GM10248 (cell line): ENCODE measurements at places on chromosomes 3 and 15.
A peak's percentile ranks its signal among the peaks of the same experiment; 100 is the strongest.

DNA sequence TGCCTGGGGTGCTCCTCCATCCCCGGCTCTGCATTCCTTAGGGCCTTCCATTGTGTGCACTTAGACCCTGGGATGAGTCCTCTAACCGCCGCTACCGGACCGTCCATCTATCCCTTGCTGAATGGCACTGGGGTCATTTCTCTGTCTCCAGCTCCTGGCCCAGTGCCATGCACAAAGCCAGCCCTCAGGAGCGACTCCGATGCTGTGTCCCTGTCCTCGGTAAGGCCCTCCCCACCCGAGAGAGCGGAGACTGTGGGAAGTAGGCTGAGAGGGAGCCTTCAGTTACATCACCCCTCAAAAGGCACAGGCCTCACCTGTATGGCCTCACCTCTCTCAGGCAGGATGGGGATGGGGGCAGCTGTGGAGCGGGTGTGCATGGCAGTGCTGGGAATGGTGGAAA is 33.8 kb downstream of the MUC4 start:
- DNase-seq: no peak

DNA sequence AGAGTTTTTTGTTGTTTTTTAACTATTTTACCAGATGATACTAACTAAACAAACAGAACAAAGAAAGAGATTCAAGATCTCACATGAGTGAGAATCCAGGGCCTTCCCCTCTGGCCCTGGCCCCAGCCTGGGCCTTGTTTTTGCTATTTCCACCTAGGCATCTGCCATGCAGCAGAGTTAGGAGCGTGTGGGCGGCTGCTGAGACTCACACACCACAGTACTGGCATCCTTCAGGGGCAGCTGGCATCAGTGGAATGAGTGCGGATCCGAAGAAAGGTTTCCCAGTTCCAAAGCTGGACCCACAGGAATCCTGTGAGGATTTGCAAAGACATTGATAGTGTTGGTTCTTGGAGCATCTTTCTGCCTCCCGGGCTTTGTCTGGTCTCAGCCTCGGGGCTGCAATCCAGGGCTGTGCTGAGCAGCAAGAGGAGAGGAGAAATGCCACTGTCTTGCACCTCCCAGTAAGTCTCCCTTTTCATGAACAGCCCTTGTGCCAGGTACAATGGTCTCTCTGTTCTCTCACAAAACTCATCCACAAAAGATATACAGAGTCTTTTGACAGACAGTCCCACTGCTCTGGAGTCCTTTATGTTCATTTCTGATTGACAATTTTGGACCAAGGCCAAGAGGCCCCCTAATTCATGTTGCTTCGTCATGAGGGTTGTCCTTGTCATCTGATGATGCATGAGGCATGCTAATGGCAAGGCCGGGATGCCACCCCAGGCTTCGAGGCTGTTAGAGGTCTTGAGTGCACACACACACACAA is 46.6 kb downstream of the APH1B start:
- DNase-seq: peak; percentile 6

- DNase-seq: no peak
These were observed 165.0 kb upstream of the SUCLG2 start for GRCh38 chr3:67819447-67819846.

- DNase-seq: peak; percentile 74
These were observed 30.0 kb upstream of the NR2E3 start for GRCh38 chr15:71780115-71780976.

- no peak for DNase-seq
These were observed 60.0 kb downstream of the MYH15 start for GRCh38 chr3:108450444-108450843.

- DNase-seq: no peak
These were observed 67.1 kb downstream of the ABHD5 start for GRCh38 chr3:43757666-43758321.

- DNase-seq: no peak
These were observed 210.2 kb downstream of the THSD4 start for GRCh38 chr15:71325481-71325880.

GRCh38 chr15:39198044-39199000 is 382.6 kb upstream of the THBS1 start:
- DNase-seq: no peak

- DNase-seq: no peak
These were observed 156.2 kb downstream of the ADAMTSL3 start for GRCh38 chr15:83810110-83810509.

GRCh38 chr15:71752604-71753289 is 57.6 kb upstream of the NR2E3 start:
- DNase-seq: peak; percentile 44

GRCh38 chr15:45873781-45874180 is 239.0 kb downstream of the SQOR start:
- DNase-seq: no peak

GRCh38 chr3:51340013-51340829 is 44.9 kb upstream of the MANF start:
- no peak for DNase-seq

DNA sequence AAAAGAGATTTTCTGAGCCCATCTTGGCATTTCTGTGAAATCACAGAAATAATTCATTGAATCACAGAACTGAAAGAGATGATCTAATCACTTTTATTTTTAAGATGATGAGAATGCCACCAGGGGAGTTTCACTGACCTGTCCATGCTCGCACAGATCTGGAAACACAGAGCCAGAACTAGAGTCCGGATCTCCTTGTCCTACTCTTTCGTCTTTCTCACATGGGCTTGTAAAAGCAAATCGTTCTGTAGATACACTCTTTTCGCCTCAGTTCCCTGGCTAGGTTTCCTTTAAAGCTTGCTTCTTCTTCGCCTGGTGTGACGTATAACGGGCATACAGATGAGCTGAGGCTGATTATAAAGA is 122.5 kb upstream of the SPRED1 start:
- peak; percentile 16 for DNase-seq

DNA sequence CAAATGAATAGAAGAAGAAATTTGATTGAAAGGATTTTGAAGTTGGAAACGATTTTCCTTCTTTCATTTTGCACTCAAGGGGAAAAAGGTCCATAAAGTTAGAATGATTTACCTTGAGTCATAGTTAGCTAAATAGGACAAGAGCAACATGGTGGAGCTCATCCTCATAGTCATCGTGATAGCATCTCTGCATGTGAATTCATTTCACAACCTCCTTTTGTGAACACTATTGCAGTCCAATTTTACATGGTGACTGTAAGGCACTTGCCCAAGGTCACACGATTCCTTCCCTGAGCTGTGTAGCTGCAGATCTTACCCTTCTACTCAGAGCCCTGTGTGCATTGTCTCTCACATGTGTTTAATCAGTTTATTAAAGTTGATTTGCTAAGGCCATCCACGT is 359.8 kb upstream of the C2CD4B start:
- no peak for DNase-seq

GRCh38 chr3:23840521-23840920 is 34.8 kb downstream of the UBE2E1 start:
- DNase-seq: no peak

DNA sequence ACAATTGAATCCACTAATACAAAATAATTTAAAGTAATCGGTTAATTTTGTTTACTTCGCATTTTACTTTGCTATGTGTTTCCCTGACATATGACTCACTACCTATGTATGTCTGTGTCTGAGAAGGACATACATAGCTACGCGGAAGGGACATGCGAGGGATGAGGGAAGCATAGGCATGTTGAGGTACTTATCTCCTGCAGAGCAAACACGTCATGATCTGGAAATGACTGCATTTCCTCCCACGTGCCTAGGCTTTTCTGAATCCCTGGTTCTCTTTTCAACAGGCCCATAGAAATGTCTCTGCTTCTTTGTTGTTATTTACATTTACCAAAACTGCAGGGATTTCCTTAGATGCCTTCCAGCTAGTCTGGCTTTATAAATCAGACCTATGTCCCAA is 27.5 kb downstream of the ALCAM start:
- DNase-seq: no peak

GRCh38 chr15:57149196-57149595 is 227.1 kb upstream of the CGNL1 start:
- DNase-seq: no peak

DNA sequence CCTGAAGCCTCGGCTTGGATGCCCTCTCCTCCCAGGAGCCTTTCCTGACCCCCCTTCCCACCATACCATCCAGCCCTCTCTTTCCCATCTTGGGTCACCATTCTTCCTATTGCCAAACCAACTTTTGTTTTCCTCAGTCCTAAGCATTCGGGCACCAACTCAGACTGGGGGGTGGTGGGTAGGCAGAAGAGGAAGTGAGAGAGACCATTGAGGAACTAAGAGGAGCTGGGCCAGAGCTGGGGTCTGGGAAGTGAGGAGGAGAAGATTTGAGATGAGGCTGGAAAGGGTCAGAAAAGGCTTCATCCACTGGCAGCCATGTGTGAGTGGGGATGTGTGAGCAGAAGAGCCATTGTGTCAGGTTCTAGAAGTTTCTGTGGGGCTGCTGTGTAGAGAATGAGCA is 37.7 kb downstream of the TKT start:
- no peak for DNase-seq

DNA sequence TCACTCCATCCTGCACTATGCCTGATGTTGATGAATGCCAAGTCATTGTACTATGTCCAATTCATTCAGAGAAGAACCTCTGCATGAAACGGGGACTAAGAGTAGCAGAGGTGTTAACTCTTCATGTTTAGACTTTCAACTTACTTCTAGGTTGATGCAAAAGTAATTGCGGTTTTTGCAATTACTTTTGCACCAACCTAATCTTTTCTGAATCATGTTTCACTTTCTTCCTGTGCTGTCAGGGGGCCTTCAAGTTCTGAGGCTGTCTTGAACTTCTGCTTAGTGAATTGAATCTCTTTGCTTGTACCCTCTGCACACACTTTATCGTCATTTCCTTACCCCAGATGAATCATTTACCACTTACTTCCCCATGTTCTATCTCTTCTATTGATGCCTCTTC is 636.2 kb downstream of the NAALADL2 start:
- peak; percentile 15 for DNase-seq

DNA sequence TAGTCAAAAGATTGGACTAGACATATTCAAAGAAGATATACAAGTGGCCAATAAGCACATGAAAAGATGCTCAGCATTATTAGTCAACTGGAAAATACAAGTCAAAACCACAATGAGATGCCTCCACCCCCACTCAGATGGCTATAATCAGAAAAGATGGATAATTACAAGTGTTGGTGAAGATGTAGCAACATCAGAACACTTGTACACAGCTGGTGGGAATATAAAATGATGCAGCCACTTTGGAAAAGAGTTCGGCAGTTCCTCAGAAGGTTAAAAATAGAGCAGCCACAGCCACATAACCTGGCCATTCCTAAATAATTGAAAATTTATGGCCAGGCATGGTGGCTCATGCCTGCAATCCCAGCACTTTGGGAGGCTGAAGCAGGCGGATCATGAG is 38.4 kb downstream of the HEG1 start:
- no peak for DNase-seq
